Nephron progenitor cell (in vitro differentiated cells): ENCODE measurements at places on chromosomes 4 and X.

DNA sequence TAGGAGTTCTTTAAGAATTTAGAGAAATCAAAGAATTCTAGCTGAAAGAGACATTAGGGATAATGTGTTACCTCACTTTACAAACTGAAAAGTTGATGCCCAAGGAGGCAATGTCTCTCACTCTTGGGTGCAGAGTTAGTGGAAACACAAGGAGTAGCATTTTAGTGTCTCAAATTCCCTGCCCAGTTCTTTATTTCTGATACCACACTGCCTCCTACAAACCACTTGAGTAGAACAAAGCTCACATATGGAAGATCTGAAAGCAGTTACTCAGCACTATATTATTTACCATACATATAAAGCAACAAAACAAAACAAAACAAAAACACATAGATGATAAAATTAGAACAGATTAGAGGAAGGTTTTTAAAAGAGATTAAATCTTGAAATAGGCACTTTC is 124.2 kb downstream of the REELD1 start:
- no peak for DNase-seq

DNA sequence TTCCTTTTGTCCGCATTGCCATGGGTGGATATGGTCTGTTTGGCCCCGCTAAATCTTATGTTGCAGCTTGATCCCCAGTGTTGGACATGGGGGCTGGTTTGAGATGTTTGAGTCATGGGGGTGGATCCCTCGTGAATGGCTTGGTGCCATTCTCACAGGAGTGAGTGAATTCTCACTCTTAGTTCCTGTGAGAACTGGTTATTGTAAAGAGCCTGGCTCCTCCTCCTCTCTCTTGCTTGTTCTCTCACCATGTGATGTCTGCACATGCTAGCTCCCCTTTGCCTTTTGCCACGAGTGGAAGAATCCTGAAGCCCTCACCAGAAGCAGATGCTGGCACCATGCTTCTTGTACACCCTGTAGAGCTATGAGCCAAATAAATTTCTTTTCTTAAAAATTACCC is 22.6 kb upstream of the STBD1 start:
- DNase-seq, result no peak

- no peak for DNase-seq
Observed at GRCh38 chr4:73309211-73309610, 50.6 kb upstream of the ANKRD17 start.

DNA sequence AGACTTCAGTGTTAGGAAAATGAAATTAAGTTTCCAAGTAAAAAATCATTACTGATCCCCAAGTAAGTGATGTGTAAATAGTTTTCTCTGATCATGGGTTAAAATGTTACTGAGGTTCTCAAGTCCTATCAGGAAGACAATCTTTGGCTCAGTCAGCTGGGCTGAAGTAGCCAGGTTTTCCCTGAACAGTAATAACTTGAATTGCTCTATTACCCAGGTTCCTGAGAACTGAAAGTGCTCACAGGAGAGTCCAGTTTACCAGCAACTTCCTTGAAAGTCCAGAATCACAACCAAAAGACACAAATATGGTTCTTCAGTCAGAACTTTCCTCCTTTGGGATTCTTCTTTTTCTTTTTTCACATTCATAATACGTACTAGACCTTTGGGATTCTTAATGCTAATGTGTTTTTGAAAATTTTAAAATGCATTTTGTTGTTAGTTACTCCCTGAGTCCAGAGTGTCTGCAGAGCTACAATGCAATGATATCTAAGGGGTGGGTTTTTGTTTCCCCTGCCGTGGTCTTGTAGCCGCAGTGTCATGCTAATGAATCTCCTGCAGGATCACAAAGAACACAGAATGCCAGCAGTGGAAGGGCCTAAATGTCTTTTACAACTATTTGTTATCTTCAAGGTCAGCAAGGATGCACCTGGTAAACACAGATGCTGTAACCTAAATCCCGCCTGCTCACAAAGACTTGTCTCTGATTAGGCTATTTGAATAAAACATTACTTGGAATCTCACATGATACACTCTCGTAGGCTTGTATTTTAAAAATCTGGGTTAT is 439.8 kb upstream of the NR3C2 start:
- DNase-seq, result no peak

GRCh38 chrX:149205081-149205480 is 300.0 kb downstream of the IDS start:
- no peak for DNase-seq

GRCh38 chrX:10739426-10739825 is 119.0 kb upstream of the MID1 start:
- no peak for DNase-seq

DNA sequence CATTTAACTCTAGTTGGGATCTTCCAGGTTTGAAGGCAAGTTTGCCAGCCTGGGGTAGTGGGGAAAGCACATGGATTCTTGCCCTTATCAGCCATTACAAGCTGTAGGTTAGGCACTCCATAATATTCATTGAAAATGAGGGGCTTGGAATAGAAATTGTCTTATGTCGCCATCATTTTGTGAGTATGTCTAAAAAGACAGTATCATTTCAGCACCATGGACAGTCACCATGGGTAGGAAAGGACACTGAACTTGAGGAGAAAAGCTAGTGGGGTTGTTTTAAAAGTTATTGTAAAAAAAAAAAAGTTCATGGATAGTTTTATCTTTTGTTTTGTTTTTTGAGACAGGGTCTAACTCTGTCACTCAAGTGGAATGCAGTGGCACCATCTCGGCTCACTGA is 356.1 kb downstream of the HNRNPD start:
- DNase-seq, result peak; percentile 42

GRCh38 chrX:41339148-41339547 is 5.2 kb downstream of the DDX3X start:
- no peak for DNase-seq

DNA sequence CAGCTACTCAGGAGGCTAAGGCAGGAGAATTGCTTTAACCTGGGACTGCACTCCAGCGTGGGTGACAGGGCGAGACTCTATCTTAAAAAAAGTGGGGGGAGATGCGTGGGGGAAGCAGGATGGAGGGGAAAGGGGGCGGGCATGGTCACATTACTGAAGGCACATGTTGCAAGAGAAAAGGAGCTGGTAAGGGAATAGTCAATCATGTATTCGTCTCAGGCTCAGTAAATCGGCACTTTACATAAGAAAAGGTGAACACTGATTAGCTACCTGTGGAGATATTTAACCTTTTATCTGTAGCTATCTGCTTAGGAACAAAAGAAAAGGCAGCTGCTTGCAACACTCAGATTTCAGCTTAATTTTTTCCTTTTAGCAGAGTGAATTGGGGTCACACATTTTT is 132.5 kb downstream of the PLS3 start:
- DNase-seq, result no peak

- no peak for DNase-seq
Observed at GRCh38 chr4:121182296-121182695, 18.2 kb upstream of the TNIP3 start.

DNA sequence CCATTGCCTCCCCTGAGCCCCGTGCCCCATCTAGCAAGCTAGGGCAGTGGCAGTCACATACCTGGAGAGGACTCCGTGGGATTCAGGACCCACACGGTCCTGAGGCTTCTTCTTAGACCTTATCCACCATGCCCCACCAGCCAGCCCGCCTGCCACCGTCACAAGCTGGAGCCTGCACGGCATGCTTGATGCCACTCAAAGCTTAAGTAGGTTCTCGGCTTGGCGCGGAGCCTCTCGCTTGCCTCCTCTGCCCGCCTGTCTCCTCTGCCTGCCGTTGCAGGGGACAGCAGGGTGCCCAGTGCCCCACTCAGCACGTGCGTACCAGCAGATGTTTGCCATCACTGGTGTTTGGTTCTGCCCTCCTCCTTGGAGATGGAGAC is 14.1 kb downstream of the PSAPL1 start:
- DNase-seq, result no peak

- DNase-seq, result no peak
Observed at GRCh38 chr4:79225360-79225759, 100.5 kb downstream of the NAA11 start.

DNA sequence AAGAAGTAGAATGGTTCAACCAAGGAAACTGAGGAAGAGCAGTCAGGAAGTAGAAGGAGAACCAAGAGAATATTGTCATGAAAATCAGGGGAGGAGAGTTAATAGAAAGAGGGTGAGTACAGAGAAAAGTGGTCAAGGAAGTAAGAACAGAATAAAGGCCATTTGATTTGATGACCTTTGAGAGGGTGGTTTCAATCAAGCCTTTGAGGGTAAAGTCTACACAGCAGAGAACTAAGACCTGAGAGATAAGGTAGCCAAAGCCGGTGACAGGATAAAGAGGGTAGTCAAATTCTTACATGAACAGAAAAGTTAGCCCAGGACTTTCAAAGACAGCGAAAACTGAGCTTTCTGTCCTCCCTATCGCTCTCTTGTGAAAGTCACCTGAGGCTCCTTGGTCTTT is 34.6 kb upstream of the FGF16 start:
- no peak for DNase-seq

DNA sequence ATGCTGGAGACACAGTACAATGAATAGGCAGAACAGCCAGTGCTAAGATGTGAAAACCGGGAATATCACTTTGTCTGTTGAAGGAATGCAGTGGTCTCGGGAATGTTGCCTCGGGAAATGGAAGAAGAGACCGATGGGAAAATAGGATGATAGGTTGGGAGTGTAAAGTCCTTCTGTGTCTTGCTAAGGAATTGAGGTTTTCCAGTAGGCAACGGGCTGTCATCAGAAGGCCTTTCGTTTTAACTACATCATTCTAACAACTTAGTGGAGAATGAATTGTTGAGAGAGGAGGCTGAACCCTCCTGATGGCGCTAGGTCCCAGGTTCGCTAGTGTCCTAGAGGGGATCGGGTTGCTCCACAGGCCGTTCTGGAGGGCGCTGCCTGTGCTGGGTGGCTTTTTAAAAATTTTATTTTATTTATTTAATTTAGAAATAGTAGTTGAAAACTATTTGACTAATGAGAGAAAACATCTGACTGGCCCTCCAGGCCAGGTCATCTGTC is 730 bp downstream of the VBP1 start:
- DNase-seq, result peak; percentile 4

DNA sequence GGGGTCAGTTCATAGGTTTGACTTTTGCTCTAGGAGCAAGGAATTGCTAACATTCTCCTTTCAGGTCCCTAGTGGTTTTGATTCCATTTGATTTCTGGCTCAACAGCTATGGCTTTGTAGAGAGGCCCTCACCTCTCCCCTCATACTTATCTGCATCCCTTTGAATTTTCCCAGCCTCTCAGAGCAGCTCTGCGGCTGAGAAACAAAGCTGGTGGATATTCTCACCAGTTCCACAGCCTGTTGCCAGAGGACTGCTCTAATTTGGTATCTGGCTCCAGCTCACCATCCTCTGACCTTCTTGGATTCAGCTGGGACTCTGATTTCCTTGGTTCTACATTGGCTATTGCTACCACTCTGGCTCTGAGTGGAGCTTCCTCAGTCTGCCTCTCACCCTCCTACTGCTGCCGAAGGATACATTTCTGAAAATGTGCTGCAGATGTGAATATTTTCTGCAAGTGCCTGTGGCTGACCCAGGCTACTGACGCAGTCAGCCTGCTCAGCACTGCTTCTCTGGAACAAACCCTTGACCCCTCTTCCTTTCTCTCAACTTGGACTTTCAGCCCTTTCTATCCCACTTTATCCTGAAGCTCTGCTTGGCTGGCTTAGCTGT is 110.9 kb upstream of the ENPEP start:
- DNase-seq, result no peak

- DNase-seq, result no peak
Observed at GRCh38 chrX:69020316-69020715, 144.9 kb downstream of the PJA1 start.

GRCh38 chr4:114561590-114561989 is 37.0 kb upstream of the UGT8 start:
- DNase-seq, result no peak

DNA sequence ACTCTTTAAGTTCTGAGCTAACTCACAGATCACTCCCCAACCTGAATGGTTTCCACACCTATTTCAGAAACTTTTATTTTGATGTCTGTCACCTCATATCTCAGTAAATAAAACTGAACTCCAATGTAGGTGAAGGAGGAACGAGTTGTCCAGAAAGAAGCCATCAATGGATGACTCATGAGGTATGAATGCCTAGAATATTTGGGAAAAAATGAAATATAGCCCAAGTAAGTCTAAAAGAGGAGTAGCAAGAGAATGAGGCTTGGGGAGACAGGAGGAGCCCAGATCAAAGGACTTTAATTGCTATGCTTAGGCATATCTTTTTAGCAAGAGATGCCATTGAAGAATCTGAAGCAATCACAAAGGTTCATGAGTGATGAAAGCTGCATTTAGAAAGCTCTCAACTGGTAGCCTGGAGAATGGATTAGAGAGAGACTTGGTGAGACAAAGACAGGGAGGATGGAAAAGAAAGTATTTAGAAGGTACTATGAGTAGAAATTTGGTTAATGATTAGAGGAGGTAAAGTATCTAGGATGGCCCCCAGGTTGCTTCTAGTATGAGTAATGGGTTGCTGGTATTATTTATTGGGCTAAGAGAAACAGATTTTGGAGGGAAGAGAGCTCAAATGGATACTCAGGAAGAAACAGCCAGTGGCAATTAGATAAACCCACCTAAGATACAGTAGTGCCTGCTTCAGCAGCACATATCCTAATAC is 39.4 kb downstream of the NOCT start:
- DNase-seq, result no peak

DNA sequence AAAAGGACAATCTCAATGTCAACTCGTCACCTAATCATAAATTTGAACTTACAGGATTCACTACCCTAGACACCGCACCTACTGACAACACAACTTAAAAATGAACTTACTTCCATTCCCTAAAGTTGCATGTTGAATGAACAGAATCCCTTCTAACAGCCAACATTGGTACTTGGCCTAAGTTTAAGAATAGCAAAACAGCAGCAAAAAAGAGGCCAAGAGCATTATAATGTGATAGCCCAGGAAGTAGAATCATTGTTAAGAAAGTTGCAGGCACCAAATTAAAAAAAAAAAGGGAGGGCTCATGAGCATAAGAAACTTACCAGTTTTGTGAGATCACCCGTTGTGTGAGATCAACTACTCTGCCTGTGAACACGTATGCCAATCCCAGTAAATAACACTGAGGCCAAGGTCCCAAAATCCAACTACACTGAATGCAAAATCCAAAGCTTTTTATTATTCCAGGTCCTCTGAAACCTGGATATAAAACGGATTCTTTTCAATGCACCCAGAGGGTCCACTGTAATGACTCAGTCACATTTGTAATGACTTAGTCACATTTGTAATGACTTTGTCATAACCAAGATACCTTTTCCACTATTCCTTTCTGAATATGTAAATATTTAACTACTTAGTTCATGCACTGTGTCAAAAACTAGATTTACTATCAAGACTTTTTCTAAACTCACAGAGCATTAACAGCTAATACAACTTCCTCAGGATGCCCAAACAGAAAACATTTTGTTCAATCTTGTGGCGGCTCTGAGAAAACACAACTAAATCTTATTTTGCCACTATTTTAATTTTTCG is 6.8 kb downstream of the HNRNPDL start:
- no peak for DNase-seq

GRCh38 chr4:15653420-15653819 is 1.7 kb downstream of the FBXL5 start:
- no peak for DNase-seq
